ENCODE measurements at places on chromosomes 16 and 17.
A peak's percentile ranks its signal among the peaks of the same experiment; 100 is the strongest.

DNA sequence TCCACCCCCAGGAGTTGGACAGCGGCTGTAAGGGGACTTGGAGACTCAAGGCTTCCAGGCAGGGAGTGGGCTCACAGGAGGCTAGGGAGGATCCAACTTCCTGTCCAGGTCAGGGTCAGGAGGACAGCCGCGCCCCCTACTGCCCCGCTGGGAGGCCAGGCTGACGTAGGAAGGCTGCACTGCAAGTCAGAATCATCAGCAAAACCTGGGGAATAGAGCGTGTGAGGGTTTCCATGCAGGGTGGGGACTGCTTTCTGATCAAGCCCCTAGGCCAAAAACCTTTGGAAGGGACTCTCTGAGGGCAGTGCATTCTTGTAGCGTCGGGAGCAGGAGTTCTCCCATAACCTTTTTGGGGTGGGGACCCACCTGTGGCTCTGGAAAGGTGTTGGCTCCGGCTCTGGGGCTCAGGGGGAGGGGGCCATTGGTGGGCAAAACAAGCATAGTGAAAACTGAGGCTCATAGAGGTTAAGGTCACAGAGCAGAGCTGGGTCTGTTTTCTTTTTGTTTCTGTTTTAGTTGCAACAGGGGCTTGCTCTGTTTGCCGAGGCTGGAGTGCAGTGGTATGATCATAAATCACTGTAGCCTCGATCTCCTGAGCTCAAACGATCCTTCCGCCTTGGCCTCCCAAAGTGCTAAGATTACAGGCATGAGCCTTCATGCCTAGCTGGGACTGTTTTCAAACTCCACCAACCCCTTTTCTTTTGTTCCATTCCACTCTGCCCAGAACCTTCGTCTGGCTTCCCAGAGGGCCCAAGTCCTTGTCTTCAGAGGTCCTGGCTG is 22.1 kb downstream of the RAI1 start:
- DNase-seq: no peak

DNA sequence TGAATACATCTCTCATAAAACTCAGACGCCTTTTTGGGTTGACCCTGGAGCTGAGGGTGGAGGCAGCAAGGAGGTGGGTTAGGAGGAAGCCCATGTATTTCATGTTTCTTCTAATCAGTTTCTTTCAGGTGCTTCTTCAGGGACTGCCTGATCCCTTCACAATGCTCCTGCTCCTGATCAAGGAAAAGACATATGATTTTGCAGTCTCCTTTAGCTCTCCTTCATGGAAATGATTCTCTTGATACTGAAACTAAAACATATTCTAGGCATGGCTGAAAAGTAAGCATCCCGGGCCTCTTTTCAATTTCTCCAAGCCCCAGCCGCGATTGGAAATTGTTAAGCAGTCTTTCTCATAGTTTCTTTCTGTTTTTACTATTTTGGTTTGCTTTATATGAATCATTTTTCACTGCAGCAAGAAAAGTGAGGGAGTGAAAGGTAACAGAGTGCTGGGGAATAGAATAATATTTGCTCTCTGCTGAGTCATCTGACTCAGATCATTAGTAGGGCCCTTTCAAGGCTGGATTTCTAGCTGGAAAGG is 730.7 kb downstream of the CDH11 start:
- no peak for DNase-seq

DNA sequence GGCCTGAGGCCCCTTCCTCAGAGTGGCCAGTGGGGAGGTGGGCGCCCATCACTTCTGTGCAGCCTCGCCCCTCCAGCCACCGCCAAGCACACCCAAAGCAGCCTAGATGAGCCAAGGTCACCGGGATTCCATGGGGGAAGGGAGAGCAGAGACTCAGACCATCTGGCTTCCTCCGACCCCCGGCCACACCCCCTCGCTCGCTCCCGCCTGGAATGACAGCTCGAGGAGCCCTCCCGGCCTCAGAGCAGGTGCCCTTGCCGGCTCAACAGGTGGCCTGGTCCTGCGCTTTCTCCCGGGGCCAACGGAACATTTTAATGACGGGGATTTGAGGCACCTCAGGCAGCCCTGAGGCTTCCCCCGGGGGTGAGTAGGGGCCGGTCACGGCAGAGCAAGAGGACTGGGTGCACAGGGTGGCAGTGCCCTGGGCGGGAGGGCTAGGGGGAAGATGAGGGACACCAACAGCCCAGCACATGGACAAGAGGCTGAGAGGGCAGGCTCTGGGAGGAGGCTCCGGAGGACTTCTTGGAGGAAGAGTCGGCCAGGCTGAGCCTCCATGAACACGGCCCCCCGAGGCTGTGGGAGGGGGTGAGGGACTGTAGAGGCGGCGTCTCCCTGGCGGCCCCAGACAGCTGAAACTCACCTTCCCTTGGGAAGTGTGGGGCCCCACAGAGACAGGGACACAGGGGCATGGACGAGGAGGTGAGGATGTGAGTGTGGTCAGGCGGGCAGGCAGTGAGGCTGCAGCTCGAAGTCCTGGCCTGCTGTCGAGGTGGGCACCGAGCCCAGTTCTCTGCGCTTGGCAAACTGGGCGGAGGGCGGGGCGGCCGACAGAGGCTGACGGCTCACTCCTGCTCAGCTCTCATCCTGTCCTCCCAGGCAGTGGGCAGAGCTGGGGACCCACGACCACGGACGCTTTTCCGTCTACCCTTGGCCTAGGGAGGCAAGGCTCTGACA is 12.5 kb upstream of the C1QTNF8 start:
- no peak for DNase-seq

DNA sequence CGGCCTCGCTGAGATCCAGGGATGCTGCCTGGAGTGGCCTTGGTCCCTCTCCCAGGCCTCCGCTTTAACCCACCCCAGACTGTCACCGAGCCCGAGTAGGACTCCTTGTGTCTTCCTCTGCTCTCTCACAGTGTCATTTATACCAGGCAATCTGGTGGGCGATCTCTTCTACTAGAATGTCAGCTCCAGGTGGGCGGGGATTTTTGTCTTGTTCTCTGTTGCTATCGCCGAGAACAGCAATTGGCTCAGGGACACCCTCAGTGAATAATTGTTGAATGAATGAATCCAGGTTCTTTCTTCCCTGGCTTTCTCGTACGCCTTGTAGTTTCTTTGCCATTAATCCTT is 591 bp downstream of the DHX38 start:
- DNase-seq: peak; percentile 46

DNA sequence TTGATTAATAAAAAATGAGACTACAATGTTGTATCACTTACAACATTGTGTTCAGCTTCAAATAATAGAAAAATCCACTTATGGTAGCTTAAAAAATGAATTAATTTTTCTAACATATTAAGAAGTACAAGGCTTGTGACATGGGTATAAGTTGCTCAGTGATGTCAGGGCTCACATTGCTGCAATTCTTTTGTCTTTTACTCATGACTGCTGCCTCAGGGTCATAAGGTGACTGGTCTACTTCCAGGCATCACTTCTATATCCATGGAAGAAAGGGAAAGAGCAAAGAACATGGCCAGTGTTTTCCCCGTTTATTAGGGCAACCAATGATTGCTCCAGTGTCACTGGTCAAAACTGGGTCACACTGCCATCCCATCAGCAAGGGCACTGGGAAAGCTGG is 295.3 kb downstream of the MAP2K4 start:
- no peak for DNase-seq

DNA sequence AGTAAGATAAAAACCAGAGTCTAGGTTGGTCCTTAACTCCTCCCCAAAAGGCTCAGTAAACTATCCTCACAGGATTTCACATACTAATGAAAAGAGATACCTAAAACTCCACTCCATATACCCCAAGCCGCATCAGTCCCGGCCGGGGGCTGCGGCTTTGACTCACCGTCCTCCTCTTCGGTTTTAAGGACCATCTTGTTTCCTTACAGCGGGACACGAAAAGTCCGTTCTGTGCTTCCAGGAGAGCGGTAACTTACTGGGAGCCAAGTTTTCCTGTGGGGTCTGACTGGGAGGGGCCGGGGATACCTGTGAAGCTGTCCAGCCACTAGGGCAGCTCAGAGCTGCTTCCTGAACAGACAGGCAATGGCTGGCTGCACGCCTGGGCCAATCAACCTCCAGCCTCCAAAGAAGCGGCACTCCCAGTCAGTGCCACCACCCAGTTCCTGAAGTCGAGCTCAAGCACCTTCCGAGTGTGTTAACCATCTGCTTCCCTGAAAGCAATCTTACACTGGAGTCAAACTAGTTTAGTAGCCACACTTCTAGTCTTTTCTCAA is 45.5 kb downstream of the CYTH1 start:
- DNase-seq: peak; percentile 39

DNA sequence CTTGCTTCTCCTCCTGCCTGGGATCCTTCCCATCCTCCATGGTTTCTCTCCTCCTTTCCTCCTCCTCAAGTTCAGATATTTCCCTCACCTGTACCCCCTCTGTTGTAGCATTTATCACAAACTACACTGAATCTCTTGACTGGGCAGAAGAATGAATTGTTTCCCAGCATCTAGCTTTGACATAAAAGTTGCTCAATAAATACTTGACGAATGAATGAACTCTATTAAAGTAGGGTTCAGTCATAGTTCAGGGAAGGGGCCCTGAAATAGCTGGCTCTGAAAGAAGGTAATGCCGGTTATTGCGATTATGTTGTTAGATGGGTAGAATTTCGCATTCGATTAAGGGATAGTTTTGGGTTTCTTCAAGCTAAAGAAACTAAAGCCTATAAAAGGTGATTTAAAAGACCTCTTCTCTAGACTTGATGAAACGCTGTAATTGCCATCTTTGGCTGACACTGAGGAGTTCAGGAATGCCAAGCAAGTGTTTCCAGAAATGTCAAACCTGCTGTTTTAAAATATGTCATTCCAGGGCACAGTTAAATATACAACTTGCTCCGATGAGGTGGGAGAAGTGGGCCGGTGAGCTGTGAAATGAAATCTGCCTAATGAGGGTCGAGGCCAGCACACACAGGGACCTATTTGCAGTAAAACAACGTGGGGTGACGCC is 1.0 kb upstream of the CPD start:
- DNase-seq: no peak

DNA sequence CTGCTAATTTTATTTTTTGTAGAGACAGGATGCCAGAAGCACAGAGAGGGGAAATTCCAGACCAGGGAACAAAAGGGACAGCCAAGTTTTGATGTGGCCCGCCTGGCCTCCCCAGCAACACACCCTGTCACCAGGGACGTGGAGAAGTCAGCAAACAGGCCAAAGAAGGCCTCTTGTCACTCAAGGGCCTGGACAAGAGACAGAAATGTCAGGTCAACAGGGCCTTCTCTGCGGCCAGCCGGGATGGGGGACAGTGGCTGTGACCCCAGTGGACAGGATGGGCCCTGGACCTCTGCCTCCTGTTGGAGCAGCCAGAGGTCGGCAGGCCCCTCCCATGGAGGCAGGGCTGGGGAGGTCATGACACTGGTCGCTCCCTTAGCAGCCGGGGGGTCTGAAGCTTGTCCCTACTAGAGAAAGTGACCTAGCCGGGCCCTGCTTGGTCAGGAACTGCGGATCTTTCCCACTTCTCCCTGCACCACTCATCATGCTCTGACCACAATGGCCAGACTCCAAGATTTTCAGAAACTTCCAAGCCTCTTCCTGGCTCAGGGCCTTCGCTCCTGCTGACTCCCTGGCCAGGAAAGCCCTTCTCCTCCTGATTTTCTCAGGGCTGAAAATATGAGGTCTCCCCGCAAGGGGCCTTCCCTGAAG is 9.2 kb upstream of the TVP23A start:
- no peak for DNase-seq

DNA sequence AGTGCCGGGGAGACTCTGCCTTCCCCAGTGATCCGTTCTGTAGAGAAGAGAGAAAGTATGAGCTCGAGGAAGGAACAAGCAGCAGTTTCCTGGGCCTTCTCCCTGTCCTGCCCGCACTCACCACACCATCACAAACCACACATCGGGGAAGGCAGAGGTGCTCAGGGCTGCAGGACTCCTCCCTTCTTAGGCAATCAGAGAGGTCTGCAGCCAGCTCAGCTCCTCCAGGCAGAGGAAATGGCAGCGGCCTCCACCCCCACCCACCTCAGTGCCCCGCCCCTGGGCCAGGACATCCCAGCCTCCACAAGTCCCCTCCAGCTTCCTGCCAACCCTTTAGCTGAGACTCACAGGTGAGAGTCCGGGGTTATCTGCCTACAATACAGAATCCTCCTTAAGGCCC is 2.0 kb downstream of the ZNF319 start:
- DNase-seq: no peak

GRCh38 chr16:72721981-72722380 is 325.9 kb downstream of the ZFHX3 start:
- no peak for DNase-seq

DNA sequence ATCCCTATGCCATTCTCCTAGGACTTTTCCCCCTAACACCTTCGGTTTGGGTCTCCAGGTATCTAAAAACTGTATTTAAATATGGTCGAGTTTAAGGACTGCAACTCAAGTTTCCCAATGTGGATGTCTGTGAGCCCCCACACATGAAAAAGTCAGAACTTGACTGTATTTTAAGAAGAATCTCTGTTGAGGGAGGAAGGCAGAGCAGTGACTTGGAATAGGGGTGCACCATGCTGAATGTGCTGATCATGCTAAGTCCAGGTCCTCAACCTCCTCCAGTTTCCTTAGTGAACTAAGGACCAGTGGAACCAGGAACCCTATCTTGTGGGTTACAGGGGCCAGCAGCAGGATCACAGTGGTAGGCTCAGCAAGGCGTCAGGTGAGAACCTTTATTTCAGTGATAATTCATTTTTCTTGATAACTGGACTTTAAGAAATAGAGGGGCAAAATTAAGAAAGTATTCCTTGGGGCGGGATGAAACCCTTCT is 19.5 kb downstream of the GRB7 start:
- DNase-seq: no peak

- no peak for DNase-seq
Measured at GRCh38 chr16:21628772-21629171, 23.6 kb downstream of the IGSF6 start.

DNA sequence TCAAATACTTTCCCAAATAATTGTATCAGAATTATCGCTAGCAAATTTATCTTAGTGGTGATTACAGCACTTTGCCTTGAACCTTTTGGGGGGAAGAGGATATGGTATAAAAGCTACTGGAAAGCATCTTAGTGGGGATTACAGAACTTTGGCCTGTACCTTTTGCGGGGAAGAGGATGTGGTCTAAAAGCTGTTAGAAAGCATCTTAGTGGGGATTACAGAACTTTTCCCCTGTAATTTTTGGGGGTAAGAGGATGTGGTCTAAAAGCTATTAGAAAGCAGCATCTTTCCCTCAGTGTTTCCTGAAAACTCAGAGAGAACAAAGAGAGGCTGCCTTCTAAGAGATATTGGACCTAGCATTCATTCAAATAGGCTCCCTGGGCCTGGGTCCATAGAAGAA is 4.1 kb downstream of the SLFN12 start:
- no peak for DNase-seq

- no peak for DNase-seq
Measured at GRCh38 chr16:78292844-78293380, 193.5 kb downstream of the WWOX start.

GRCh38 chr16:66166490-66166889 is 200.0 kb upstream of the CDH5 start:
- DNase-seq: no peak

DNA sequence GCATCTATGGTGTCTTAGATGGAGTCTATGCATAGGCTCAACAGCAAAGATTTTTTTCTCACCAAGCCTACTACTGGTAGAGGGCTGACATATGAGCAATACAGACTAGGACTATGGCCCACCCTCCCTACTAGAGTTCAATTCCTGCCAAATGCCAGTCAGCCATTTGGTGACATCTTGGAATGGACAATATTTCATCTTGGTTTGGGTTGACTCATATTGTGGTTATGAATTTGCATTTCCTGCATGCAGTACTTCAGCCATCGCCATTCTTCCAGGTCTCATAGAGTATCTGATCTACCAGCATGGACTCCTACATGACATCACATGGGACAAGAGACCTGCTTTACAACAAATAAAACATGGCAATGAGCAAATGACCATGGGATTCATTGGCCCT is 778.1 kb upstream of the SOX9 start:
- no peak for DNase-seq

- no peak for DNase-seq
Measured at GRCh38 chr16:79064256-79064972, 536.1 kb downstream of the MAF start.

All from activated gamma-delta T cell treated with anti-CD3 and anti-CD28 coated beads, Interleukin-2, amount 50 U/mL, for 16 hours (primary cell).